ENCODE measurements at places on chromosomes 16 and 17.

DNA sequence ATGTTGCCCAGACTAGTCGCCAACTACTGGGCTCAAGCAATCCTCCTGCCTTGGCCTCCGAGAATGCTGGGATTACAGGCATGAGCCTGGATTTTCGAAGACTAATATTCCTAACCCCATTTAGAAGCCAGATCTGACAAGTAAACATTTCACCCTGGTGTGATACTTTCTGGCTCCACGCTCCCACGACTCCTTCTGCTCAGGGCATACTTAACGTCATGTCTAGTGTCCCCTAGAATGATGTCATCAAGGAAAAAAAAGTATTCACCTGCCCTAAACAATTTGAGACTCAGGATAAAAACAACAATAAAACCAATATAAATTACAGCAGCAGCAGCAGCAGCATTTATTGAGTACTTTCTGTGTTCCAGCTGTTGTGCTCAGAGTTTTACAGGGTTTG, 13.2 kb downstream of the ITGB3 start:
- H3K27me3 ChIP-seq, result no peaks in the 10 kb centered on the region
- peaks cover 24% of the 10 kb centered on the region for H3K4me1 ChIP-seq
- H3K36me3 ChIP-seq, result no peaks in the 10 kb centered on the region
- no peak overlapping the region for H3K4me3 ChIP-seq
- no peak overlapping the region for H3K27ac ChIP-seq

GRCh38 chr17:79049821-79050220, 24.8 kb upstream of the ENGASE start:
- H3K36me3 ChIP-seq, result peaks cover 3% of the 10 kb centered on the region
- no peak overlapping the region for H3K4me3 ChIP-seq
- peaks cover 19% of the 10 kb centered on the region for H3K4me1 ChIP-seq
- no peaks in the 10 kb centered on the region for H3K27me3 ChIP-seq
- no peak overlapping the region for H3K27ac ChIP-seq

DNA sequence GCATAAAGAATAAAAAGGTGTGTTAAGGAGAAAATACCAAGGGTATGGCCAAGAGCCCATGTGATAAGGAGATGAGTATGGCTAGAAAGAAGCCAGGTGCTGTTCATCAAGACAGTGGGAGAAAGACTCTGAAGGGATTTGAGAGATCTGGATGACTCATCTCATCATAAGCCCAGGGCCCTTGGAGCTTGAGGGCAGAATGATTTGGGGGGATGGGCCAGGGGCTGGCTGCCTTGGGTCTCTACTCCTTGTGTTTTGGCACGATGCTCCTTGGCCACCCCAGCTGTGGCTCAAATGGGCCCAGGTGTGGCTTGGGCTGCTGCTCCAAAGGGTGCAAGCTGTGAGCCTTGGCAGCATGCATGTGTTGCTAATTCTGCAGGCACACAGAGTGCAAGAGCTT, 14.5 kb upstream of the TNFRSF13B start:
- no peaks in the 10 kb centered on the region for H3K36me3 ChIP-seq
- H3K4me1 ChIP-seq, result peaks cover 9% of the 10 kb centered on the region
- H3K27me3 ChIP-seq, result no peaks in the 10 kb centered on the region
- no peak overlapping the region for H3K4me3 ChIP-seq
- no peak for DNase-seq

GRCh38 chr17:4510618-4510941, 11.9 kb downstream of the SPNS2 start:
- DNase-seq, result no peak
- H3K4me3 ChIP-seq, result no peak overlapping the region
- H3K4me1 ChIP-seq, result peaks cover 40% of the 10 kb centered on the region
- H3K27ac ChIP-seq, result peak overlapping the region; percentile 41
- no peaks in the 10 kb centered on the region for H3K27me3 ChIP-seq
- H3K36me3 ChIP-seq, result no peaks in the 10 kb centered on the region

DNA sequence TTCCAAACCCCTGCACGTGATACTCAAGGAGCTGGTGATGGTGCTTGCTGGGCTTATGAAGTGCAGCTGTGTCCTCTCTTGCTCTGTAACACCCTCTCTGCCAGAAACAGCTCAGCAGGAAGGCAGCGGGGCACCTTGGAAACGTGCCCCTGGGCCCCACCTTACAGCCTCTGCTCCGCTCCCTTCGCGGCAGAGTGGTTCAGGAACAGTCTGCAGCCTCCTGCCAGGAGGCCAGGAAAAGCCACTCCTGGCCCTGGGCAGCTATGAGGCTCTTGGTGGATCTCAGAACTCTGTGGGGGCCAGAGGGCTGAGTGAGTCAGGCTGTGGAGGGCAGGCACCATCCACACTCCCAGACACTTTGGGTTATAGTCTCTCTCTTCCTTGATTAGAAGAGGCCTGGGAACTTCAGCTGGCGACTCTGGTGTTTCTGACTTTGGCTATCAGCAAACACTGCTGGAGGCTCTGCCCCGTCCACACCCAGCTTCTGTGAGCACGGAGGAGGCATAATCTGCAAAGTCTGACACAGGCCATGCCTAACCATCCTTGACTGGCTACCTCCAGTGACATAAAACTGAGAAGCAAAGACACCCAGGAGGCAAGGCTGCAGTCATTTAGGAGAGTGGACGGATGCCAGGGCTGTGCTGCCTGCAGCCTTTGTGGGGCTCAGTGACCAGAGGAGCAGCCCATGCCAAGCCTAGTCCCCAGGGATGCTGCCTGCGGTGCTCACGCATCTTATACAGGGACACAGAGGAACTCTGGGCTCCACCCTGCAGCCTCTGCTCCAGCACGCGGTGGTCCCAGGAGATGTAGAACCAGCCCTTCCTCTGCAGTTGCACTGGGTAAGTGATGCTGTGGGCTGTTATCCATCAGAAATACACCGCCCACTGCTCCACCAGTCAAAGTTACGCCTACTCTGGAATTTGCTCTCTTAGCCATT, 65.3 kb downstream of the METRNL start:
- no peak overlapping the region for H3K4me3 ChIP-seq
- DNase-seq, result no peak
- H3K36me3 ChIP-seq, result no peaks in the 10 kb centered on the region
- no peak overlapping the region for H3K27ac ChIP-seq
- peaks cover 11% of the 10 kb centered on the region for H3K4me1 ChIP-seq
- H3K27me3 ChIP-seq, result no peaks in the 10 kb centered on the region

DNA sequence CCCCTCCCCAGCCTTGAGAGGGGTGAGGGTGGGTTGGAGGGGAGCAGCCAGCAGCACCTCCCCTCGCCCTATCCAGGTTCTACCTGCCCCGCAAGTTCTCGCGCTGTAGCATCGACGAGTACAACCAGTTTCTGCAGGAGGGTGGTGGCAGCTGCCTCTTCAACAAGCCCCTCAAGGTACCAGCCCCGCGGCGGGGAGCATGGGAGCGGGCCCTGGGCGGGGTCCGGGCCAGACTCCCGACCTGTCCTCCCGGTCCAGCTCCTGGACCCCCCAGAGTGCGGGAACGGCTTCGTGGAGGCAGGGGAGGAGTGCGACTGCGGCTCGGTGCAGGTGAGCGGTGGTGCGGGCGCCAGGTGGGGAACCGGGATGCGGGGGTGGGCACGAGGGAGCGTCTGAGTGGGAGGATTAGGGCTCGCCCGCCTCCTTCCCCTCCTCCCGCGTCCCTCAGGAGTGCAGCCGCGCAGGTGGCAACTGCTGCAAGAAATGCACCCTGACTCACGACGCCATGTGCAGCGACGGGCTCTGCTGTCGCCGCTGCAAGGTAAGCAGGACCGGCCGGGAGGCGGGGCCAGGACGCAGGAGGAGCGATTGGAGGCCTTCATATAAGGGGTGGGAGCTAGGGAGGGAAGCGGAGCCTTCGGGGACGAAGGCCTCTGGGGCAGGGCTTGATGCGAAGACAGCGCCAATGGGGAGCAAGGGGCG, 16.5 kb downstream of the ADAM11 start:
- H3K4me3 ChIP-seq, result peak overlapping the region; percentile 63
- no peaks in the 10 kb centered on the region for H3K36me3 ChIP-seq
- DNase-seq, result peak; percentile 97
- H3K4me1 ChIP-seq, result no peaks in the 10 kb centered on the region
- no peaks in the 10 kb centered on the region for H3K27me3 ChIP-seq
- H3K27ac ChIP-seq, result peak overlapping the region; percentile 21

DNA sequence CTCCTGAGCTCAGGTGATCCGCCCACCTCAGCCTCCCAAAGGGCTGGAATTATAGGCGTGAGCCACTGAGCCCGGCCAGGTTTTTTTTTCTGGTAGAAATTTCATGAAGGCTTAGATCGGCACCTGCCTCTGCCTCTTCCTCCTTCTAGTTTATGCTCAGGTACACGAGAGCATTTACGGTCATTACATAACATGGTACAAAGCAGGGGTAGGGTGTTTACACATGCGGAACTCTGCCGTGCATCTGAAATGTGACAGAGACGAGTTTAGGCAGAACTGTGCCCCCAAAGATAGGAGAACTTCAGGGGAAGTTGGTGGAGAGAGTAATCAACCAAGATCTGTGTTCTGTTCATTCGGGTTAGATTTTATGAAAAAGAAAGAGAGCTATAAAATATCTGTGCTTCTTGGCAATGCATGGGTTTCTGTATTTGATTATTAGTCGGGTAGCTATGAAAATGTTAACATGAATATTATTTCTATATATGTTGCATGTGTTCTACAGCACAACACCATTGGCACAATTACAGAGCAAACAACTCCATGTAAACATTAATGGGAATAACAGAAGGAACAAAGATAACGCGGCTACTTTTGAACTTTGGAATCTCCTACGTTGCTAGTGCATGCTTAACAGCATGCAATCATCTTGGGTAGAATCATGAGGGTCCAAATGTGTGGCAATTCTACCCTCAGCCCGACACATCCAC, 23.5 kb upstream of the MAP2K6 start:
- no peak for DNase-seq
- no peaks in the 10 kb centered on the region for H3K4me1 ChIP-seq
- H3K27me3 ChIP-seq, result no peaks in the 10 kb centered on the region
- no peak overlapping the region for H3K4me3 ChIP-seq
- H3K36me3 ChIP-seq, result no peaks in the 10 kb centered on the region

DNA sequence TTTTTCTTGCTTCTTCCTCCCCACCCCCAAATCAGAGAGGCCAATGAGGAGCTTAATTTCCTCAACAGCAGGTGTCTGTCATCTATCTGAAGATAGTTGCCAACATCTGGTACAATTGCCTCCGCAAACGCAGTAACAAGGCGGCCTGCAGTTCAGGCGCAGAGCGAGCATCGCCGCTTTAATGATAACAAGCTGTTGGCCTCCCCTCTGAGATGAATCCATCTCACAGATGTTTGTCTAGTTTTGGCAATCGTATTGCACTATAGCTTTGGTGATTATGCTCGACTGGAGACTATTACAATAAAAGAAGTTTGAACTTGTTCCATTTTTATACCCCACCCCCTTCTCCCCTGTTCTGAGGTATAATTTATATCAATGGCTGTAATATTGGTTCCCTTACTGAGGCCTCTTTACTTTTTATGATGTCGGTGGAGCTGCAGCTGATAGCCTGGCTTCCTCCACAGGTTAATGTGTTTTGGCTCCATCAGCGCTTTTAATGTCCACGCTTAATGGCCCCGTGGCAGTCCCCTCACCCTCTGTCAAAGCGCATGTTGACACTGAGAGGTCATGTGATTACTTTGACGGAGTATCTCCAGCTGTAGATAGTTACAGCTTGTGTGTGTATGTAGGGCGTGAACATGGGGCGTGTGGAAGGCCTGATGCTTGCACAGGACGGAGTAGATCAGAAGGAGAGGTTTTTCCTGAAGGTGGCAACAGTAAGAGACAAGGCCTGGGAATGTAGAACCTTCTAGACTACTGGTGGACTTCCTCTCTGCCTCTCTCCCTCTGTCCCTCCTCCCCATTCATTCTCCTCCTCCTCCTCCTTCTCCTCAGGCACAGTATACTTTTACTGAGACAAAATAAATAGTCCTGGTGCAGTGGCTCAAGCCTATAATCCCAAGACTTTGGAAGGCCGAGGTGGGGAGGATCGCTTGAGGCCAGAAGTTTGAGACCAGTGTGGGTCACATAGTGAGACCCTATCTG, 164.7 kb downstream of the MSI2 start:
- H3K36me3 ChIP-seq, result no peaks in the 10 kb centered on the region
- no peak overlapping the region for H3K27ac ChIP-seq
- no peak for DNase-seq

GRCh38 chr16:20740007-20740883, 1.4 kb downstream of the THUMPD1 start:
- no peaks in the 10 kb centered on the region for H3K27me3 ChIP-seq
- H3K4me3 ChIP-seq, result peak overlapping the region; percentile 94
- H3K27ac ChIP-seq, result peak overlapping the region; percentile 96

GRCh38 chr16:8865145-8865882, 3.5 kb downstream of the CARHSP1 start:
- peaks cover 72% of the 10 kb centered on the region for H3K4me1 ChIP-seq
- H3K27me3 ChIP-seq, result no peaks in the 10 kb centered on the region
- no peaks in the 10 kb centered on the region for H3K36me3 ChIP-seq
- DNase-seq, result no peak
- H3K4me3 ChIP-seq, result no peak overlapping the region

DNA sequence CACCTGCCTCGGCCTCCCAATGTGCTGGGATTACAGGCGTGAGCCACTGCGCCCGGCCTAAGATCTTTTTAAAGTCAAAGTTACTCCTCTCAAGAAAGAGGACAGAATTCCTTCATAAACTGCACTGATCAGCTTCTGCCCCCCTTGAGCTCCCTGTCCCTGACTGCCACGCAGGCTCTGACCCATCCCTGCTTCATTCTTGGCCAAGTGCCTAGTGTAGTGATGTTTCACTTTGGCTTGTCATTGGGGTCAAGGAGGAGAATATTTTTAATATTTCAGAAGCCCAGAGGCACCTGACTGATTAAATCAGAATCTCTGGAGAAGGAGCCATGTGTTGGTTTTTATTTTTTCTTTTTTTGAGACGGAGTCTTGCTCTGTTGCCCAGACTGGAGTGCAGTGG, 9.1 kb downstream of the MRM1 start:
- H3K27ac ChIP-seq, result no peak overlapping the region
- H3K4me1 ChIP-seq, result no peaks in the 10 kb centered on the region
- no peak overlapping the region for H3K4me3 ChIP-seq
- DNase-seq, result no peak
- H3K27me3 ChIP-seq, result no peaks in the 10 kb centered on the region
- H3K36me3 ChIP-seq, result no peaks in the 10 kb centered on the region

GRCh38 chr16:85492295-85492864, 120.7 kb upstream of the GSE1 start:
- H3K27me3 ChIP-seq, result no peaks in the 10 kb centered on the region
- peak overlapping the region; percentile 54 for H3K27ac ChIP-seq
- peaks cover 19% of the 10 kb centered on the region for H3K4me1 ChIP-seq
- DNase-seq, result no peak

DNA sequence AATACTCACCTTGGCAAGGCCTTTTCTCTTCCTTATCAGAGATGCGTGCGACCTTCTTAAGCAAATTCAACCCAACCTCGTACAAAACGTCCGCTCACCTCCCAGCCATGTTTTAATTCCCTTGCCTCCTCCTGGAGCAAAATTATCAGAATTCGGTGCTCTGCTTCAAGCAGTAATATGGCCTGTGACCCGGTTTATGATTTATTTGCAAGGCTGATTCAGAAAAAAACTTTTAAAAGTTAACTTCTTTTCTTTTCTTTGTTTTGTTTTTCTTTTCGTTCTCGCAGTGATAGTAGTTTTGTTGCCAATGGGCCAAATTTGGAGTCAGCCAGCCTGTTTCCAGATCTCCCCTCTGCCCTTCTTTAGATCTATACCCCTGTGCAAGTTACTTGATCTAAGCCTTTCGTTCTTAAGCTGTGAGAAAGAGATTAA, at the start of gene PHLPP2:
Gene PHLPP2 (minus strand): TSS at position 382 of the 432 bp plus-strand sequence. CDS start 9,906 bp downstream, outside the sequence.
- no peaks in the 10 kb centered on the region for H3K27me3 ChIP-seq
- H3K4me3 ChIP-seq, result peak within 1 kb of the TSS; percentile 75
- no peaks in the 10 kb centered on the region for H3K36me3 ChIP-seq

GRCh38 chr17:44398692-44399691, 9.5 kb upstream of the ITGA2B start:
- no peaks in the 10 kb centered on the region for H3K4me1 ChIP-seq
- no peaks in the 10 kb centered on the region for H3K27me3 ChIP-seq
- no peak overlapping the region for H3K27ac ChIP-seq
- no peak for DNase-seq
- H3K4me3 ChIP-seq, result no peak overlapping the region

All from heart left ventricle (tissue), 16 donors.